Activated CD8-positive, alpha-beta memory T cell treated with anti-CD3 and anti-CD28 coated beads, Interleukin-2, amount 10 ng/mL, durations not matched to agents 7 days and 5 days (primary cell): ENCODE measurements at places on chromosomes 1 and 21.

- no peak for DNase-seq
Observed at GRCh38 chr1:115086176-115086830, 3.0 kb downstream of the TSPAN2 start.

GRCh38 chr1:205214756-205215155, 3.3 kb upstream of the DSTYK start:
- DNase-seq = no peak

DNA sequence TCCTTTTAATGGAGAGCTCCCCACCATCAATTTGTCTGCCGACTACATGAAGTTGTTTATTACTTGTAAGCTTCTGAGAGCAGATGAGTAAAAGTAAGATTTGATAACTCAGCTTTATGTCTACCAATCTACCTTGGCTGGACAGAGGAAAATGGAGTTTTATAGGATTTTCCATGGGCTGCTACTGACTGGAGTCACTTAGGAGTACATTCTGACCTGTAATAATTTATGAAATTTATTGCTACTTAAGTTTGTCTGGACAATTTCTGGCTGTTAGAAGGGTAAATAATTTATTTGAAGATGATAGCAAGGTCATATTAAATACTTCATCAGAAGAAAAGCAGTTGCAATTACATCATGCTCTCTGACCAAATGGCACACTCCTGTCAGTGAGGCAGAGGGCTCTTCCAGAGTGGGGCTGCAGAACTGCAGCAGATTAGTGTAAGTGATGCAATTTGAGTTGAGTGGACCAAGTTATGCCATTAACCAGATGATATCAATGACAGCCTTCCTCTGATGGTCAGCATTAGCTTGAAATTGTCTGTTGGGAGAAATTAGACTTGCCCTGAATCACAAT, 736.7 kb upstream of the PTBP2 start:
- no peak for DNase-seq

DNA sequence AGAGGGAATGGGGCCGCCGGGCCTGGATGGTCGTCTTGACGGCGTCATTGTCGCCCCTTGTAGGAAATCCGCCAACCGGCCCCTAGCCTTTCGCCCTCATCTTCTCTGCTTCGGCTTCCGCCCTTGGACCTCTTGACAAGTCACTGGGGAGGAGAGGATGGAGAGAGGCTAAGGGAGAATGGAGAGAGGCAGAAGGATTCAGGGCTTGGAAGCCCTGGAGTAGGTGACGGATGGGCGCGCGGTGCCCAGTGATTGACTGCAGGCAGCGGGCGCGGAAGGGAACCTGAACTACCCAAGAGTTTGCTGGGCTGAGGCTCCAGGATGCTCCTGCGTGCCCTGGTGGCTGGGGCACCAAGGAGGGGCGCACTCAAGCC, 651 bp downstream of the PDE4B start:
- no peak for DNase-seq

DNA sequence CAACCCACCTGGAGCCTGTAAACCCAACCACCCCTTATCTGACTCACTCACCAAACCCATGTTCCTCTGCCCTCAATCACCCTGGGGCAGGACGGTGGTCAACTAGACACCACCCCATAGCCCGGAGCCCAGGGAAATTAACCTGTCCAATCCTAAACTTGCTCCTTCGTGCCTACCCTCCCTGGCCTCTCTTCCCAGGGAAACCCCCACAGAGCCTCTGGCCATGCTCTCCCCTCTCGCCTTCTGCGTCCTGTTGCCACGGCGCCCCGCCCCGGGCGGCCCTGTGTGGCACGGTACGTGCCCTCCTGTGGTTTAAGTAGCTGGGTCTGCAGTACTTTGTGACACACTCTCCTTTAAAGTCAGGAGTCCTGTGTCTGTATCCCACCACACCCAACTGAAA, 4.0 kb upstream of the FTCD start:
- peak; percentile 38 for DNase-seq

DNA sequence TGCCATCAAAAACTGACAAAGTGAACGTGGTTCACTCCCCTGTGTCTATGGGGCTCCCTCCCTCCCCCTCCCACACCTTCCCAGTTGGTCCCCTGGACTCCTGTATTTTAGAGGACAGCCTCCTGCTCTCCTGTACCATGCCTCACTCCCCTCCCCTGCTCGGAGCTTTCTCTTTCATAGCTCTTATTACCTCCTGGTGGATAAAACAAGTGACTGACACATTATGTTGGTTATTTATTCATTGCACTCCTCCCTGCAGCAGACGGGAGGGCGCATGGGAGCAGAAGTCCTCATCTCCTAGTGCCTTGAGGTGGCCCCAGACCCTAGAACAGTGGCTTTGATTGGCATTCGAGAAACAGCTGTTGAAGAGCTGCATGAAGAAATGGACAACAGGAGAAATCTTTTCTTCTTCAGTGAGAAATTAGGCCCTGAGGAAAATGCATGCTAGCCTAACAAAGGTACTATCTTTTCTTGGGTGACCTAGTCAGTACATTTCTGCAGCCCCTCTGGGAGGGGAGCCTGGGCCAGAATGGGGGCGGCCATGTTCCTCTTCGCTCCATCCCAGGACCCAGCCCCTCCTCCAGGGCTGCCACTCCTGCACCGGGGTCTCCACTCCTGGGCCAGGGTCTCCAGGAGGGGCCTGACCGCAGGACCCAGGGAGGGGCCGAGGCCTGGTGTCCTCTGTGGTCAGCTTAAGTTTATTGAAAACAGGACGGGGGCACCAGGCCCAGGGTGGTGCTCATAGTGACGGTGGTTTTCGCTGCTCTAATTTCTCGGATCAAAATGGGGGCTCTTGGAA, 1.2 kb upstream of the TFF1 start:
- no peak for DNase-seq

DNA sequence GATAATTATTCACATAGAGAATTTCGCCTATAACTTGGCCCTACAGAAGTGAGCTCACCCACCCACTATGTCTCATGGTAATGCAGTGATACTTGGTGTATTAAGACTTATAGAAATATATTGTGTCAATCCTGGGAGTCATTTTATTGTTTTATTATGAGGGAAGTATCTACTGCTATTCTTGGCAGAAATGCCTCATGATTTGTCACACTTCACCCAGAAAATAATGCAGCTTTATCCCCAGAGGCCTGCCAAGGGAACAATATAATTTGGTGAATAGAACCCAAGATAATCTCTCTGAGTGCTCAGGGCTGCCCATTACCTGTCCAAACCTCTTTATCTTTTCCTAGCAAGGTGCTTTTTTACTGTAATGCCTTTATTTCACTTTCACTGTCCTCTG, 98.0 kb downstream of the ZP4 start:
- DNase-seq = no peak

DNA sequence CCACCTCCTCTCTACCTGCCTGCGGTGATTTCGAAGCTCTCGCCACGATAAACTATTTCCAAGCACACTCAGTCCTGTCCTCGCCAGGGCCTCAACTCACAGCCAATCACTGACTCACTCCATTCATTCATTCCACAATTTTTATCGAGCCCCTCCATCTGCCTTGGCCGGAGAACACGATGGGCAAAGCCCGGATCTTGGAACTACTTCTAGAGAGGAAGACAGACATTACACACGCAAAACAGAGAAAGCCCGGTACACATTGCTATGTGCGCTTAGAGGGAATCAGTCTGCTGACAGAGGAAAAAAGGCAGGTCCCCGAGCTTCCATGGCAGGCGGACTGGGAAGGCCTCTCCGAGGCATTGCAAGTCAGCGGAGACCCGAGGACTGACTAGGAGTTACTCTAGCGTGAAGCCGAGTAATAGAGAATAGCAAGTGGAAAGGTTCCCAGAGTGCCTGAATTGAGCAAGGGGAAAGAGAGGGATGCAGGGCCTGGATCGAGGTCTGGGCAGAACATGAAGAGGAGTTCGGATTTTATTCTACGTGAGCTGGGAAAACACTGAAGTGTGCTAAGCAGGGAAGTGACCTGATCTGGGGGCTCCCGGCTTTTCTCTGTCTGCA, 54.2 kb upstream of the DNAJC6 start:
- DNase-seq = no peak

DNA sequence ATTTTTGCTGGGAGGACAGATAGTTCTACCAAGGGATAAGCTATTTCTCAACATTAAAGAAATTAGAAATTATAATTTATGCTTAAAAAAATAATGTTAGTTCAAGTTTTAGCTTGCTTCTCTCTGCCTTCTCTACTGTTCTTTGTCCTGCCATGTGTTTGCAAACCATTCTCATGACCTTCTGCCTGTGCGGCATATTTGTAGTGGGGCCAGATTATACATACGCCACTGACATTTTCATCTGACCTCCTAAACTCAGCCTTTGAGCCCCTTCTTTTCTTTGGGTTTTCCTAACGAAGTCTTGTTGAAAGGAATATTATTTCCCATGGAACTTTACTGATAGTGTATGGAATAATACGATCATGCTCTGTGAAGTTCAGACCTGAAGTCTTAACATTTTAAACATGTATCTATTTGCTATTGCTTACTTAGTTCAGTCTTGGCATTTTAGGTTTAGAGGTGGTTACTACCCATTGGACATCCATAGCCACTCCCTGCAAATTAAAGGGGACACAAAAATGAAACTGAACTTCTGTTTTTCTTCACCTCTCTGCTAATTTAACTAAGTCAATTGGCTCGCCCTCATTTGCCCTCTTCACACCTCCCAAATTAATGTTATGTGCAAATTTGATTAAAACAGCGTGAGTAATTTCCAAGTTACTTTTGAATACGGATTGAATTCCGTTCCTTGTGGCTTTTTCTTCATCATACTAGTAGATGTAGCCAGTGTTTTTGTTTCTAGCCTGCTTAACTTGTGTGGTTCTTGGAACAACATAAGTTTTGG, 15.6 kb downstream of the LRRC8D start:
- no peak for DNase-seq

GRCh38 chr1:33241866-33242265, 14.4 kb upstream of the ZNF362 start:
- no peak for DNase-seq

GRCh38 chr1:11790880-11791715, 14.7 kb downstream of the MTHFR start:
- DNase-seq = no peak

DNA sequence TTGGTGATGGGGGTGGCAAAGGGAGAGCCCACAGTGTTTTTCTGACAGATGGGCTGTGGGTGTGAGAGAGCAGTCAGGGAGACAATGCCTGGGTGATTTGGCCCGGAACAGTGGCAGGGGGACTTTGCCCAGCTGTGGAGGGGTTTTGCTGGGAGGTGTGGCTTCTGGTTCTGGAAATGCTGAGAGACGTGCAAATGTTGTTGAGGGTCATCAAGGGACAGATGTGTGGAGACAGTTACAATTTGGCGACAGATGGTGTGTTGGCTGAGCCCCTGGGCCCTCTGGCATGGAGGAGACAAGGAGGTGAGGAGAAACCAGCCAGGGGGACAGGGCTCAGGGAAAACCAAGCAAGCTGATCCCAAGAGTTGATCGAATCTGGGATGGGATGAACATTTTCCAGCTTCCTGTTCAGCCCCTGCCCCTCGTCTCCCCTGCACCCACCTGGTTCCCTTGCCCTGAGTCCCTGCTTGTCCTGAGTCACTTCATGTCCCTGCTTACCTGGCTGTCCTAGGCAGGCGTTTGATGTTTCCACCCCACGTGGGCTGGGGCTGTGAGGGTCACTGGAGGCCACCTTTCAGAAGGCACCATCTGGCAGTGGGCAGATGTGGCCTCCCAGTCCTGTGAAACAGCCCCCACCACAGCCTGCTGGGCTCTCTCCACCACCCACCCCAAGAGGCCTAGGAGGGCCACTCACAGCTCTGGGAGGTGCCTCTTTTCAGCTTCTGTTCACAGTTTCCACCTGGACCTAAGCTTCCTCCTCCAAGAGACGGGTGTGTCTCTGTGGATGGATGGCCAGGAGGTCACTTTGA, 15.8 kb upstream of the ZNF678 start:
- DNase-seq = no peak
